ENCODE measurements at places on chromosomes 5 and 9.

- no peak for DNase-seq
Observed at GRCh38 chr5:56734091-56734694, 81.2 kb upstream of the MAP3K1 start.

DNA sequence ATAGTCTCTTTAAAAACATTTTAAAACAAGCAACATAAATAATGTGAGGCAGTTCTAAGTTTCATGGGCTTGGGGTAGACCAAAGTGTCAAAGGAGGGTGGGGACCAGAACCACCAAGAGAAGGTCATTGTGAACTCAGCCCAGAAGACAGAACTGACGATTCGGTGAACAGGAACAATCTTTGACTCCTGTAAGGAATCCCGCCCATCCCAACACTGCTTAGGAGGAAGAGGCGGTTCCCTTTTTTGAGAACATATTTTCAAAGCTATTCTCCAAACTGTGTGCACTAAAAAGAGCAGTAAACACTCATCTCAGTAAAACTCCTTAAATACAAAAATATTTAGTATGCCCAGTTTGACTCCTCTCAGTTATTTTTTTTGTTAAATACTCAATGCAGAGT lies 176.5 kb upstream of the TLE4 start:
- no peak for DNase-seq

DNA sequence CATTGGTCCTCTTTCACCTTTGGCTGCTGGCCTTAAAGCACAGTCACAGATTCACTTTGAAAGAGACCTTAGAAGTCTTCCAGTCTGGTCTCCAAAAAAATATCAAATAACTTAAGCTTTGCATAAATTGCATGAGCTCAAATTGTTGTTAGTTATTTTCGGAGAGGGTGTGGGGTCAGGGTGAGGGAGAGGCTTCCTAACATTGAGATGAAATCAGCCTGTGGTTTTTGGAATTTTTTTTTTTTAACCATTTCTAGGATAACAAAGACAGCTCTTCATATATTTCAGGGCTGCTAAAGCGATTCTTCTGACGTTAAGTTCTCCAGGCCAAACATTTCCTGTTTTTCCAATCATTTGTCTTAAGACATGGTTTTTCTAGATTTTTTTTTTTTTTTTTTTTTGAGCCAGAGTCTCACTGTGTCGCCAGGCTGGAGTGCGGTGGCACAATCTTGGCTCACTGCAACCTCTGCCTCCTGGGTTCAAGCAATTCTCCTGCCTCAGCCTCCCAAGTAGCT lies 4.5 kb downstream of the OCLN start:
- no peak for DNase-seq

DNA sequence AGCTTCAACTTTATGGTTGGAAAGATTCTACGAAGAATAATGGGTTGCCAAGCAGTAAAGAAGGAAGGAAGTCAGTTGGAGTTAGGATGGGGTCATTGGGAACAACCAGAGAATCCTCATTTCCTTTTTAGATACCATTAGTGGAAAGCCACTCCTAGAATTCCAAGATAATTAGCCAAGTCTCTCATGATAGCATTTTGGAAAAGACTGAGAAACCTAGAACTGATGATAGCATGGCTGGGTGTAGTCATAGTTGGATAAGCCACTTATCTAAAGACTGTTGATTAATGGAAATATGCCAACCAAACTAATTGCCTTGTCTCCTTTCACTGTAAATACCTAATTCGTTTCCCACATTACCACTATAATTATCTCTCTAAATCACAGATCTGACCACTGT lies 377.0 kb downstream of the GLIS3 start:
- DNase-seq, result no peak

GRCh38 chr9:88537761-88538091 lies 2.7 kb downstream of the NXNL2 start:
- DNase-seq, result peak; percentile 64

- no peak for DNase-seq
Observed at GRCh38 chr9:29556746-29557145, 1983.5 kb upstream of the C9orf72 start.

DNA sequence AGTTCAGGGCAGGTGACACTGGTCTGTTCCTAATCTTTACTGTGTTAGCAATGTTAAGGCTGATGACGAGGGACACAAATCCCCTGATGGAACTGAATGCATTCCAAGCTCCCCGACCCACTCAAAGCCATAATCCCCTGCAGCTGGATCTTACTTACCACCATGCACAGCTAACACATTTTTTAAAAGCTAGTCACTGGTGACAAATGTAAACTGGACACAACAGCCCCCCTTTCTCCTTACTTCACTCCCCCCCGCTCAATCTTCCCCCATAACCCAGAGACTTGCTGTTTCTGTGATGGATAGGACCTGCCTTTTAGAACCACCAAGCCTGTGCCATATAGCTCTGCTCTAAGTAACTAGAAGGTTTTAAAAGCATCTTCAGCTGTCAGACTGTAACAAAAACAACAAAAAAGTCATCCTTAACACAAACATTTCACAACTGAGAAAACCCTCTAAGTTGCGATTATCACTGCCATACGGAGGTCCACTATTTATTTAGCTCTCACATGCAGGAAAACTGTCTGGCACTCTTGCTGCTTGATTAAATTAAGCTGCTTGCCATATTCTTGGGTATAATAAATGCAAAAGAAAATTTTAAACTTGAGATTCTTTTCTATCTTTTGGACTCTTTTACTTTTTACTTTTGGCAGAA lies 44.4 kb downstream of the BNC2 start:
- DNase-seq, result no peak

- DNase-seq, result no peak
Observed at GRCh38 chr5:169339869-169340268, 38.9 kb upstream of the SLIT3 start.
